Erythroblast (primary cell): ENCODE measurements at places on chromosomes 11 and 22.

DNA sequence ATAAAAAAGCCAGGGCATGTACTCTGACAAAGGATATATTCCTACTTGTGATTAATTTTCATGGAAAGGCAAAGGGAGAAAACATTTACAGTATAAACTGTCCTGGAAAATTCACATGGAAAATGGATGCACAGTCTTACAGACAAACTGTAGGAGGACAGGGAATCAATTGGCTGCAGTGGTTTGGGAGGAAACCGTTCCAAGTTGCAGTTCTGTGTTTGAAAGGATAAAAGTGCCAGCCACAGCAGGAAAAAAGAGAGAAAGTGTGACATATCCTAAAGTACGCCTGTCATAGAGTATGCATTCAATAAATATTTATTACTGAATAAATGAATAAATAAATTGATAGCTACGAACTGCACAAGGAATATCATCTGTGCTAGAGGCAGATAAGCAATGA lies 462.9 kb downstream of the RAB38 start:
- no peak for DNase-seq

- no peak for DNase-seq
Measured at GRCh38 chr22:44632541-44633396, 69.2 kb upstream of the PRR5 start.

DNA sequence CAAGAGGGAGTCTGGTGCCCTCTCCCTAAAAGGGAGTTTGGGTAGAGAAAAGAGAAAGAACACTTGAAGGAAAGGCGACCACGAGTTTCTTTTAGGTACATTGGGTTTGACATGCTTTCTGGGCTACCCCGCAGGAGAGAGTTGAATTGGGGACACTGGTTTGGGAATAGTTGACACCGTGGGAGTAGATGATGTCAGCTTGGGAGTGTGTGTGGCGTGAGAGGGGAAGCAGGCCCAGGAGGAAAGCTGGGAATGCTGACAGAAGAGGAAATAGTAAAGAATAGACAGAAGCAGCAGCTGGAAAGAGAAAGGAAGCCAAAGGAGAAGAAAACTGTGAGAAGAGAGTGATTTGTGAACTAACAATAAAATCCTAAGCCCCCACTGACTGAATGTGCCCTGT lies 442.9 kb downstream of the DYNC2H1 start:
- DNase-seq: no peak

GRCh38 chr22:31680861-31681341 lies 18.9 kb upstream of the PISD start:
- no peak for DNase-seq

DNA sequence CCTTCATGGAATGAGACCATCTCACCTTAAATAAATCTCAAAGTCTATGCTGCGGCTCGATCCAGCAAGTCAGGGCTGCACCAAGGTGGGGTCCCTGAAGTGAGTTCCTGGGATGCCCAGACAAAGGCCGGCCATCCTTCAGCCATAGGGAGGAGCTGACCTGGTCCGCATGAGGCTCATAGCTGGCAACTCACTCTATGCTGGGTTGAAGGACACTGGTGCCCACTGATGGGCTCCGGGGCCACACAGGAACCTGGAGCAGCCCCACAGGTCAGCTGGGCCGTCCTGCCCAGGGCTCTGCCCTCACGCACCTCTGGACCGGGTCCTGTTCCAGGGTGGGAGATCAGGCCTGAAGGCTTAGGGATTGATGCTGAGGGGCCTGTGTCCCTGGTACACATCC lies 1339.3 kb downstream of the TBC1D22A start:
- no peak for DNase-seq

DNA sequence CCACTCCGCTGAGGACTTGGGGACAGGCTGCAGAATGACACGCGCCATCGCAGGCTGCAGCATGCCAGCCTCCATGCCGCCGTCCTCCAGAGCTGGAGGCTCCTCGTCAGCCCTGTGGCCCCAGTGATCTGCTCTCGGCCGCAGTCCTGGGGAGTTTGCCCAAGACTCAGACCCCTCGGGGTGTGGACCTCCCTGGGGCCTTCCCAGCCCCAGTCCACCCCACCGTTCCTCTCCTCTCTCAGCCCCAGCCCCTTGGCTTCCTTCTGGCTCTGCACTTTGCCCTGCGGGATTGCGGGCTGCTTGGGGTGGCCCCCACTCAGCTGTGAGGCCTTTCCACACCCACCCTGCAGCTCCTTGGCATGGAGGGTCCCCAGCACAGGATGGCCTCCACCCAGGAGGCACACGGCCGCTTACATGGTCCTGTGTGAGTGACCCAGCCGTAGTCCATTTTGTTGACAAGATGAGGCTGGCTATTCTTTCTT lies 414.9 kb downstream of the TBC1D22A start:
- no peak for DNase-seq

- no peak for DNase-seq
Measured at GRCh38 chr11:44873537-44873936, 77.1 kb downstream of the TP53I11 start.

- DNase-seq: no peak
Measured at GRCh38 chr11:115557681-115558080, 53.5 kb upstream of the CADM1 start.

DNA sequence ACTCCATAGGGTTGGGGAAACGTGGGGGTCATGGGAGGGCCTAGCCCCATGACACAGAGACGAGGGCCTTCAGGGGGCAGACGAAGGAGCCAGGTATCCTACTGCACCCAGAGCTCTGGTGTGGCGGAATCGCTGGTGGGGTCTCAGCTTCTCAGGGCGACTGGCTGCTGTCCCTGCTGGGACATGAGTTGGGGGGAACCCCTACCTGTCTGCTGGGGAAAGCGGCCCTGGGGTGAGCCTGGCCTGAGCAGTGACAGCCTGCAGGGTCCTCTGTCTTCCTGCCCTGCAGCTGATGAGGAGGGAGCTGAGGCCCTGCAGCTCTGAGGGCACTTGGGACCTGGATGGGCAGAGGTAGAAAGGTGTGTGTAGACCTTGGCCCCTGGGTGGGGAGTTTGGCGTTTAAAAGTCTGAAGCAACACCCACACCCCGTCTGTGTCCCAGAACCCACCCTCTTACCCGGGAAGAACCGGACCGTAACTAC lies 33.6 kb upstream of the GRAMD4 start:
- DNase-seq: no peak
